ENCODE measurements at places on chromosomes 7 and 10.

- DNase-seq, result no peak
These were observed 380.9 kb downstream of the LRRTM3 start for GRCh38 chr10:67306588-67307205.

- no peak for DNase-seq
These were observed 1.2 kb downstream of the AHCYL2 start for GRCh38 chr7:129225931-129226572.

GRCh38 chr7:78265486-78265885 is 466.9 kb downstream of the PHTF2 start:
- DNase-seq, result no peak

DNA sequence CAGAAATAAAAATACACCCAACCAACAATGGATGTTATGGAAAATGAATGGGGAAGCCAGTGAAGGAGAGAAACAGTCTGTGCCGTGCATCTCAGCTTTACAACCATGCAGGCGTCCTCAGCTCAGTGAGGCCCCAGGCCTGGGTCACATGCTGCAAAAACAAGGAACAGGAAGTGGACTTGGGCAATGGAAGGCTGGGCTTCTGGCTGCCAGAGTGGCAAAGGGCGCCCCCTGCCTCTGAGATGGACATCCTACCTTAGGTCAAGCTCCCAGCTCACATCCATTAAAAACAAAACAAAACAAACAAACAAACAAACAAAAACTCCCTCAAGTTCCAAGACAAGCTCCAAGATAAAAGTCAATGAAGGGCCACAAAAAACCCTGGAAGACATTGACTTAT is 54.7 kb upstream of the AFAP1L2 start:
- no peak for DNase-seq

DNA sequence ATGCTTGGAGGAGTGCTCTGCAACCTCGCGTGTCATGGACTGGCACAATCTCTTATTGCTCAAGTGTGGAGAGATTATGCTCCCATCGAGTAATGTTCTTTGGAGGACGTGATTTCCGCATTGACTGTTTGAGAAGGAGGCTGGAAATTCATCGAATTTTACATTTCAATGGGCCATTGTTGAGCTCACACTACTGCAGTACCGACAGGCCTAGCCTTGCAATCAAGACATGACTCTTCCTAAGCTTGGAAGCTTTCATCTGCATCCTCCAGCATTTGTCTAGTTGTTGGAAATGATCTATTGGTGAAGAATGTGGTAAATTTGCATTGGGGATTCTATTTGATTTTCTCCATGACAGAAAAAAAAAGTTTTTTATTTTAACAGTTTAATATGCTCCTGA is 156.8 kb downstream of the FZD1 start:
- DNase-seq, result no peak

DNA sequence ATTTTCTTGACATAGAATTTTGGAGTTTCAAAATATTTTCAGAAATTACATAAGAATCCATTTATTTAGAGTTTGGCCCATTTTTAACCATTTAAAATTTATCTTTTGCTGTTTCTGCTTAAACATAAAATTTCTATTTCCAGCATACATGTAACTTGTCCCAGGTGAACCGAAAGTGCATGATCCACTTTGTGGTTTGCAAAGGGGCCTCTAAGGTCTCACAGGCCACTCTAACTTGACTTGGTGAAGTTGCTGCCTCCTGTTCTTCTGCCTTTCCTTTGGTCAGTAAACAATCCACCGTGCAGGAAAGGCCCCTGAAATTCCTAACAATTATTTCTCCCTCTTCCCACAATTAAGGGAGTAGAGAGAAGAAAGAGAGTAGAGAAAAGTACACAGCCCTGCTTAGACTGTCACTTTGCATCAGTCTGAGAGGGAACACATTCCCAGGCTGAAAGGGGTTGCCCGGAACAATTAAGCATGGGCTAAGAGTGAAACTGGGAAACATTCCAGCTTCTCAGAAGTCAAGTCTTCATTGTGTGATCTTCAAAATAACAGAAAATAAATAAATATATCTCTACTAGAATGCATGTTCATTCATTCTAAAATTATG is 79.5 kb upstream of the SEMA3A start:
- DNase-seq, result no peak

GRCh38 chr7:101936611-101937231 is 119.3 kb downstream of the CUX1 start:
- no peak for DNase-seq

GRCh38 chr7:132500727-132501440 is 75.4 kb downstream of the PLXNA4 start:
- no peak for DNase-seq

GRCh38 chr7:28076423-28077200 is 104.0 kb downstream of the JAZF1 start:
- DNase-seq, result no peak

- no peak for DNase-seq
These were observed at the start of gene TBX20 for GRCh38 chr7:35253710-35254495. Gene TBX20 (minus strand): TSS chr7:35254100. CDS start chr7:35253620, 480 bp downstream.

DNA sequence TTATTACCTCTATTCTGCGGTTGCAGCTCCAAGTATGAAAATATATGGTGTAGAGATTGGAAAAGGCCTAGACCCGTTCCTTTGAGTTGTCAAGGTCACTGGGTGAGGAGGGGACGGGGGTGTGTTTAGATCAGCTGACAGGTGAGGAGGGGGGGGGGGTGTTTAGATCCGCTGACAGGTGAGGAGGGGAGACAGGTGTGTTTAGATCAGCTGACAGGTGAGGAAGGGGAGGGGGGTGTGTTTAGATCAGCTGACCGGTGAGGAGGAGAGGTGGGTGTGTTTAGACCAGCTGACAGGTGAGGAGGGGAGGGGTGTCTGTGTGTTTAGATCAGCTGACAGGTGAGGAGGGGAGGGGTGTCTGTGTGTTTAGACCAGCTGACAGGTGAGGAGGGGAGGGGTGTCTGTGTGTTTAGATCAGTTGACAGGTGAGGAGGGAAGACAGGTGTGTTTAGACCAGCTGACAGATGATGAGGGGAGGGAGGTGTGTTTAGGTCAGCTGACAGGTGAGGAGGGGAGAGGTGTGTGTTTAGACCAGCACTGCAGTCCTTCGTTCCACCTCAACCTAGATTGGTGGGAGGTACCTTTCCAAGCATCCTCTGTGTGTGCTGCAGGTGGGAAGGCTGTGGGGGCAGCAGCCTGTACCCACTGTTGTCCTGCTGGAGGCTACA is 655.0 kb upstream of the ADARB2 start:
- no peak for DNase-seq

DNA sequence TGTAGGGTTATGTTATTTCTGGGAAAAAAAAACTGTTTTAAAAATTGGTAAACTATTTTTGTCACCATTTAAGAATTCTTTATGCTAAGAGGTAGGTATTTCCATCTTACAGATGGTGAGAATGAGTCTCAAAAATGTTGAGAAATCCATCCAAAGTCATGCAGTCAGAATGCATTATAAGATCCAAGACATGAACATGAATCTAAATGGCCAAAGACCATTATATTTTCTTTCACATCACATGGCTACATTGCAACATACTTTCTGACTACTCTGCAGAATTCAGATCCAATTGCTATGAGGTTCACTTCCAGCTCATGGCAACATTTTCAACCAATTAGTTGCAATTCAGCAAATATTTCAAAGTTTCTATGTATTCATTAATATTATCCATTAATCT is 181.2 kb downstream of the TWIST1 start:
- DNase-seq, result no peak
